Liver (tissue), 10 donors: ENCODE measurements at places on chromosomes 11 and 22. TPM values are rescaled to one million over a fixed set of nuclear protein-coding genes. Genes with fewer than 3 reads are reported as not detected.

DNA sequence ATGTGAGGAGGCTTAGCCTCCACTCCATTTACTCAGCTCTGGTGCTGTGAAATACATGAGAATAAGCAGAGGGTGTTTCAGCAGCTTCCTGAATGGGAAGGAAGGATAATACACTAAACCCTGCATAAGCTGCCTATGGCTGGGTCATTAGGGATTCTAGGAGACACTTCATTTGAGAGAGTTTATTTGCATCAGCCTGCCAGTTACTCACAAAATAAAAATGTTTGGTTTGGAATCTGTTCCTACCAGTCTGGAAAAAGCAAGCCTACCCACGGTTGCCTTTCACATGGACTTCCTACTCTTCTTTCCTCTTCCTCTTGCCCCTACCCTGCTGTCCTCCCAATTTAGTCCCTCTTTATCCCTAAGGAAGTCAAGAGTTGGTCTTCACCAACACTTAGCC, 20.5 kb downstream of the SLC1A2 start:
- DNase-seq = no peak

DNA sequence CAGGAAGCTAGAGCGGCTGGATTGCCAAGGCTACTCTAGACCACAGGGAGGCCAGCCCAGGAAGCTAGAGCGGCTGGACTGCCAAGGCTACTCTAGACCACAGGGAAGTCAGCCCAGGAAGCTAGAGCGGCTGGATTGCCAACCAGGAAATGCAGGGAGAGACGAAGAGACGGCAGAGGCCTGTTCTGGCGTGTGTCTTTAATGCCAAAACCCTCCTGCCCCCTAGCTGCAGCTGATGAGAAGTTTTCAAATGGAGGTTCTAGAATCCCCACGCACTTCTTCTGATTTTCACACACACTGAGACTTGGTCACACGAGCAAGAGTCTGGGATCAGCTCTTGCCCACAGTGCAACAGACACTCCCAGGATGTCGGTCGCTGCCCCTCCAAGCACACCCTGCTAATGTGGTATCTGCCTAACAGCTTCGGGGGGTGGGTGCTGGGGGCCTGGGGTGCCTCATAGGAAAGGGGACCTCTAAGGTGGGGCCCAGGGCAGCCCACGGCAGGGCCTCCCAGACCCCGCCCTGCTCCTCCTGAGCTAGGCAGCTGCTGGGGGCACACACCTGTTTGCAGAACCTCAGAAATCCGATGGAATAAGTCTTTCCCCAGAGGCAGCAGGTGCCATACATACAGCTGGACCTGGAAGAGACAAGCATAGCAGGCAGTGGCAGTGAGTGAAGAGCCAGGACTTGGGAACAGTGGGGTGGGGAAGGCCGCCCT, 28.5 kb downstream of the MAFF start:
- no peak for DNase-seq

- no peak for DNase-seq
Observed at GRCh38 chr11:71482746-71483364, 29.9 kb downstream of the NADSYN1 start.

GRCh38 chr11:33634291-33634834, 66.3 kb downstream of the C11orf91 start:
- no peak for DNase-seq

GRCh38 chr22:22040472-22040871, 57.9 kb upstream of the TOP3B start:
- DNase-seq = no peak

DNA sequence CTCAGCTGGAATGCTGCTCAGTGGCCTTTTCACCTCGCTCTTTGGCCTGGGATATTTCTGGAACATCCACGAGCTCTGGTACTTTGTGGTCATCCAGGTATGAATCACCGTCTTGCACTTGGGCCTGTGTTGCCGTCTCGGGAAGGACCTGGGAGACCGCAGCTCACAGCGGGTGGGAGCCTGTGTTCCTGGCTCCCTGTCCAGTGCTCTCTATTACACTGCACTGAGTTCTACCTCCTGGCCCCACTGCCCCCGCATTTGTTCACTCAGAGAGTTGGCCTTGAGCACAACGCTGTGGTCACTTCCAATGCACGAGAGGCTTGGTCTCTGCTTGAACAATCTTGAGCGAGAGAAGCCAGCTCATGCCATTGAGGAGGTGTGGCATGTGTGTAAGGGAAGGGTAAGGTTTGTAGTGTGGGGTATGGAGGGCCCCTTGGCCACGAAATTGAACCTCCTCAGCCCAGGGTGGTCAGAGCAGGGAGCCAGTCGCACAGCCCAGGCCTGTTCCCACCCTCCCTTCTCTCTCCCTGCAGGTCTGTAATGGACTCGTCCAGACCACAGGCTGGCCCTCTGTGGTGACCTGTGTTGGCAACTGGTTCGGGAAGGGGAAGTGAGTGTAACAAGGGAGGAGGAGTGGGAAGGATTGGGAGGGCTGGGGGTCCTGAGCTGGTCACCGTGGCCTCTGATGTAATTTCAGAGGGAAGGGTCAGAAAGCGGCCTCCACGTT, 16.2 kb downstream of the SLC37A2 start:
- no peak for DNase-seq

- DNase-seq = no peak
Observed at GRCh38 chr22:35230839-35231584, 26.3 kb upstream of the HMGXB4 start.

DNA sequence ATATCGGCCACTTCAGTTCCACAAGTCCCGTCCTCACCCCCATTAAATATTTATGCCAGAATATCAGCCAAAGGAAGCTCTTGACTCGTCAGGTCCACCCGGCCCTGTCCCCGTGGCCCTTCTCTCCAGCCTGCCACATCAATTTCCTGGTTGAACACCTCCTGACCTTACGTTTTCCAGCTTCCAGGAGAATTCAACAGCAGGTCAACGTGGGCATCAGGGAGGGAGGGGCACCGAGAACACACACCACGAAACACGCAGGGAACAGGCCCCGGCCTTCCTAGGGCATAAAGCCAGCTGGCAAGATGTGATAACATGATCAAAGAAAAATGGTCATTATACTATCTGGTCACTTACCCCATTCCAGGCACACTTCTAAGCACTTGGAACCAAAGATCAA, 15.3 kb downstream of the SULT4A1 start:
- no peak for DNase-seq

GRCh38 chr11:2563213-2564007, 118.6 kb downstream of the KCNQ1 start:
- DNase-seq = no peak

DNA sequence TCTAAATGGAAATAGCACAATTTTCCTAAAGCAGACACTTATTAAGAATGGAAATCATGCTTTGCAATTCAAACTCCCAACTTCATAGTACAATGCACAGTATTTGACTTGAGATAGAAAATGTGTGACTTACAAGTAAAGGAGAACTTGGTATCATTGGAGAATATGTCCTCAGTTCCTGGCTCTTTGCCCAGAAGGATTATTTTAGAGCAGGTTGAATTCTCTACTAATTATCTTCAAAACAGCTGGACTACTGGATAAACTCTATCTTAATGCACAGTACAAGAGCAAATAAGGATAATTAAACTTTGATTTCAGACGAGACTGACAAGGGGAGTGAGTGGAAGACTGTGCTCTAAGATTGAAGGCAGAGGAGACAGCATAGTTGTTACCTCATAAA, 839.4 kb downstream of the OPCML start:
- no peak for DNase-seq

DNA sequence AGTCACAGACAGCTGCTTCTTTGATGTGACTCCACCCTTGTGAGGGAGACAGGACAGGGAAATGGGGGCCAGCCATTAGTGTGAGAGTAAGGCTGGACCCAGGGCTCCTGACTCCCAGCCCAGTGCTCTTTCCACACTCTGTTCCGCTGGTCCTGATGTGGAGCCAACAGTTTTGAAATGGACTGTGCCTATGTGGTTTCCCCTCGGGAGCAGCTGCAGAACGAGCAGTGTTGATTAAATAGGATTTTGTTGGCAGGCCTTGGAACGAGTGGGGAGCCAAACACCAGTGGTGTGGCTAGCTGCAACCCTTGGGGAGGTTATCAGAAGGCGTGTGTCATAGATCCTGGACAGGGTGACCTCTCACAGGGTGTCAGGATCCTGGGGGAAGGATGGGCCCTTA, 66.5 kb upstream of the AMPD3 start:
- peak; percentile 9 for DNase-seq

C11orf65 gene
- total RNA-seq = 0.61 TPM

ISX gene
- not detected for total RNA-seq

OR5A1 gene
- total RNA-seq = not detected

ARFGAP2 gene
- 163 TPM for total RNA-seq

MAP4K2 gene
- 4.6 TPM for total RNA-seq

SYT8 gene
- 0.28 TPM for total RNA-seq
